ENCODE measurements at places on chromosomes 5 and 9.

DNA sequence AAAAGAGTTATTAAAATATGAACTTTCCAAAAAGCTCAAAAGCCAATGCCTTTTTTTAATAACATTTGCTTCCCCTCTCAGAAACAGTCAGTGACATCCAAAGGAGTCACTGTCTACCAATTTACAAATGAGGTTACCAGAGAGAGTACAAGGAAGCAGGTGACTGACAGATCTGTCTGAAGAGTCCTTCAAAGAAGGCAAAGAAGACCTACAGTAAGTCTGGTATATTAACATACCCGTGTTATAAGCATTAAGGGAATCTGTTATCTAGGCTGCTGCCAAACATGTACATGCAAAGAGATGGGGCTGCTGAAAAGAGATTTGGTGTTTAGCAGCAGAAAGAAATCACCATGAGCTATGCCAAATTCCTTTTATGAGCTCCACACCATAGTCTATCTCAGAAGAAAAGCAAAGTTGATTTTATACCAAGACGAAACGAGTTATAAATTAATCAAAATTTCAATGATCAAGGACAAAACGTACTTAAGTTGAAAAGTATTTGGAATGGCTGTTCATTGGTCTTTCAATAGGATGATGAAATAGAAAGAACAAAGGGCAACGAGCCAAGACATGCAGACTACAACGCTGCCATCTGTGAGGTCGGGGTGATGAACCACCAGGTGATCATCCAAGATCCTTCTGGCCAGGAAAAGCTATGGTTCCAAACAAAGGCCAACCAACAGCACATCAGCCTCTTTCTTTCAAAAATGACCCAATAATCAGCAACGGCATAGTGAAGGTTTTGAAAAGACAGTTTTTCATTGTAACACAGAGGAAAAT is 8.1 kb downstream of the PRELID2 start:
- no peak overlapping the region for H3K4me3 ChIP-seq
- H3K27me3 ChIP-seq = no peaks in the 10 kb centered on the region
- no peaks in the 10 kb centered on the region for H3K36me3 ChIP-seq
- H3K4me1 ChIP-seq = peaks cover 17% of the 10 kb centered on the region
- H3K27ac ChIP-seq = no peak overlapping the region

- no peak overlapping the region for H3K27ac ChIP-seq
- H3K27me3 ChIP-seq = no peaks in the 10 kb centered on the region
- H3K4me3 ChIP-seq = no peak overlapping the region
- H3K36me3 ChIP-seq = no peaks in the 10 kb centered on the region
- H3K4me1 ChIP-seq = peaks cover 12% of the 10 kb centered on the region
- DNase-seq = peak; percentile 64
These were observed 113.9 kb downstream of the WNK2 start for GRCh38 chr9:93297659-93298497.

GRCh38 chr5:95149387-95149786 is 135.5 kb downstream of the MCTP1 start:
- no peak for DNase-seq
- H3K4me1 ChIP-seq = no peaks in the 10 kb centered on the region
- no peaks in the 10 kb centered on the region for H3K36me3 ChIP-seq
- H3K27me3 ChIP-seq = no peaks in the 10 kb centered on the region

DNA sequence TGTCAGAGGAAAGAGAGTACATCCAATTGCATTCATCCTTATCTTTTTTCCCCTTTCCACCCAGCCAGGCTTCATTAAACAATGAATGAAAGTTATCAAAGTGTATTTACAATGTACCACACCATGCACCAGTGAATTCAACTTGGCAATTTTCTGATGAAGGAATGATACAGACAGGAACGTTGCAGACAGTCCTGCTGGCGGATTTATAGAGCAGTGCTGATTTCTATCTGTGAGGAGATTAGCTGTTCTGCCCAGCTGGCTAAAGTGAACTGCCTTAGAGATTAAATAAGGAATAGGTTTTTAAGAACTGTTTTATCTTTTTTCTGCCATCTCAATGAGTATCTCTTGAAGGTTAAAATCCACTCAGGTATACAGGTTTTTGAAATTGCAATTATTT is 403.9 kb downstream of the CDH18 start:
- no peaks in the 10 kb centered on the region for H3K27me3 ChIP-seq
- no peak overlapping the region for H3K27ac ChIP-seq
- H3K36me3 ChIP-seq = no peaks in the 10 kb centered on the region
- no peaks in the 10 kb centered on the region for H3K4me1 ChIP-seq

- H3K27me3 ChIP-seq = no peaks in the 10 kb centered on the region
- no peaks in the 10 kb centered on the region for H3K4me1 ChIP-seq
- H3K4me3 ChIP-seq = no peak overlapping the region
- no peaks in the 10 kb centered on the region for H3K36me3 ChIP-seq
- peak overlapping the region; percentile 36 for H3K27ac ChIP-seq
- DNase-seq = no peak
These were observed 1543.4 kb downstream of the EFNA5 start for GRCh38 chr5:106127341-106127781.
